ENCODE measurements at places on chromosomes 6 and 20.

- DNase-seq: no peak
Measured at GRCh38 chr6:136465766-136466303, 84.4 kb downstream of the MAP7 start.

- DNase-seq: no peak
Measured at GRCh38 chr6:81693266-81693665, 59.2 kb downstream of the TENT5A start.

GRCh38 chr6:168525926-168526630, 85.1 kb downstream of the SMOC2 start:
- DNase-seq: no peak

GRCh38 chr6:21026576-21027273, 492.5 kb downstream of the CDKAL1 start:
- no peak for DNase-seq

GRCh38 chr6:137871831-137872454, 4.9 kb downstream of the TNFAIP3 start:
- DNase-seq: no peak

All from activated CD4-positive, alpha-beta T cell treated with anti-CD3 and anti-CD28 coated beads, Interleukin-2, Interleukin-4, amounts not matched to agents 100 ng/mL and 50 ng/mL, durations not matched to agents 16 hours and 8 hours (primary cell).